ENCODE measurements at places on chromosomes 2 and 18.

DNA sequence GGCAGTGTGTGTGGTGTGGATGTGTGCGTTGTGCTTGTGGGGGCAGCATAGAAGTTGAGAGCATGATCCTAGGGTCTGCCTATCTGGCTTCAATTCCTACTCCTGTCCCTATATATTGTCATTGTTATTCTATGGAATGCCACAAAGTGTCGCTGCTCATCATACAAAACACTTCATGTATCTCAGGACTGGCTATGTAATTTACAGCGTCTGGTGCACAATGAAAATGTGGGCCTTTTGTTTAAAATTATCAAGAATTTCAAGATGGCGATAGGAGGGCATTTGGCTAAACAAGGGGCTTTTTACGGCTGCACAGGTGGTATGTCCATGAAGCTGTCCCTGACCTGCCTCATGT, 3.4 kb downstream of the SERPINB2 start:
- DNase-seq = no peak

DNA sequence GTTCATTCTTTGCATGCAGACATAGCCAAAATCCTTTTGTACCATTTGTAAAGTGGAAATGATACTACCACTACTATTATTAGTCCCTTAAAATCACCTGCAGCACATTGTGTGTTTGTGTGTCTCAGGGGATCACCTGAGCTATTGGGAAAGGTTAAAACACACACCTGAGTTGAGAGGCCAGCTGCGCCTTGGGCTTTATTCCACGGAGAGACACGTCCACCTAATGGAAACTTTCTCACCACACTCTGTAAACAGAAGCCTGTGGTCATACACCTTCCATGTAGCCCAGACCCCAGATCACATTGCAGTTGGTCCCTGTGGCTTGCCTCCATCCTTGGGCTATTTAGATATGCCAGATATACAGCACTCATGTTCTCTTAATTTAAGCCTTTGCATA, 81.8 kb upstream of the SH3BP4 start:
- DNase-seq = no peak

- DNase-seq = peak; percentile 30
Observed at GRCh38 chr2:45458909-45459563, 152.0 kb downstream of the SRBD1 start.

DNA sequence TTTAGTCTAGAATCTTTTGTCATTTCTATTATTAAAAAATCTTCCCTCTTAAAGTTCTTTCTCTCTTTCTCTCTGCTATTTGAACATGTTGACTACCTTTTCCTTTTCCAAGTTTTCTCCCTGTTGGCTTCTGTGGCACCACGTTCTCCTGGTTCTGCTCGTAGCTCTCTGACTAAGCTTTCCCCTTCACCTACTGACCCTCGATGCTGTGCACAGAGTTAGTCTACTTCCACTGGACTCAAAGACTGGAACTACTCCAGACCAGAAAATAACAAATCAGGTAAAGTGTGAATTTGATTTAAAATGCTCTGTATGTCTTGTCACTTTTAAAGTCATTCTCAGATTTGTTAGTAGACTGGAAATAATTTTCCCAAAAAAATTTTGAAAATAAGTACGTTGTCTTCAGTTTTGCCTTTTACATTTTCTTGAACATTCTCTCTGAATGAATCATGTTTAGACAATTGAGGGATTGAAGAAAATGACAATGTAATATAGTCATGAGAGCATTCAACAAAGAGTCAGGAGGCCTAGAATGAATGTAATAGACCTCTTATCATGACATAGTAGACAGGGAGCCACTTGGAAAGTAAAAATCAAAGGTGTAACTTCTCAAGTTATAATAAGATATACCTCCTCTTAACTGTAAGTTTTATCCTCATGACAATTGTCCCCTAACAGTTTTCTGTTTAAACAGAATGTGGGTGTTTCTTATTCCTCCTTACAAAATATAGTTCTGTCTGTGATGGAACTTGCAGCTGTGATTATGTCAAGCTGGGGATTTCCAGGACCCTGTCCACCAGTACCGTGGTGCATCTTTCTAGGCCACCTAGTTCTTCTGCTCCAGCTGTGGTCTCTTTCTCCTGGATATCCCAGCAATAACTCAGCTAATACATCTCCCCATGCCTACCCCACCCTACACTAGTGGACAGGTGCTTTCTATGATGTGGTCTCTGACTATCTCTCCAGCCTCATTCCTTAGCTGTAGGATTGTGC, 25.5 kb downstream of the ITPRID2 start:
- DNase-seq = no peak

GRCh38 chr18:27040796-27041195, 144.3 kb downstream of the CHST9 start:
- no peak for DNase-seq

- DNase-seq = no peak
Observed at GRCh38 chr18:6752202-6752860, 22.8 kb downstream of the ARHGAP28 start.

- DNase-seq = no peak
Observed at GRCh38 chr2:39135690-39136259, 14.9 kb upstream of the SOS1 start.

DNA sequence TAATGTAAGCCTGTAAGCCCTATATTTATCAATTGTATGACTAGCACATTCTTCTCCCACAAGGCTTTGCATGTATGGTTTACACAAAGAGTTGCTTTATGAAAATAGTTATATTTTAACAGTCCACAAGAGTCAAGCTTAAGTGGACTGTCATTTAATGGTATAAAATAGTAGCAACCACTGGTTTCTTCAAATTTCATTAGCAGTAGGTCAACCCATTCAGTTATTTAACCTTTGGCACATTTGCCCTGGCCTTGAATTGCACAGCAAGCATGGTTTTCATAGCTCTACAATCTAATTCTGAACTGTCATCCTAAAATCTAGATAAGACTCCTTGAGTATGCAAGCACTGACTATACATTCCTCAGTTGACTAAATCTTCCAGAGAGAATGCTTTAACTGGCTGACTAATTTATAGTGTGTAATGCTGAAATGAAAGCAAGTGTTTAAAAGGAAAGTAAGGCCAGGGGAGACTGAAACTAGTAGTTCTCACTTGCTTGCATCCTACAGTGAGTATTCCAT, 1.8 kb downstream of the DPP4 start:
- DNase-seq = no peak

GRCh38 chr2:231665245-231666170, 42.8 kb upstream of the PTMA start:
- no peak for DNase-seq

DNA sequence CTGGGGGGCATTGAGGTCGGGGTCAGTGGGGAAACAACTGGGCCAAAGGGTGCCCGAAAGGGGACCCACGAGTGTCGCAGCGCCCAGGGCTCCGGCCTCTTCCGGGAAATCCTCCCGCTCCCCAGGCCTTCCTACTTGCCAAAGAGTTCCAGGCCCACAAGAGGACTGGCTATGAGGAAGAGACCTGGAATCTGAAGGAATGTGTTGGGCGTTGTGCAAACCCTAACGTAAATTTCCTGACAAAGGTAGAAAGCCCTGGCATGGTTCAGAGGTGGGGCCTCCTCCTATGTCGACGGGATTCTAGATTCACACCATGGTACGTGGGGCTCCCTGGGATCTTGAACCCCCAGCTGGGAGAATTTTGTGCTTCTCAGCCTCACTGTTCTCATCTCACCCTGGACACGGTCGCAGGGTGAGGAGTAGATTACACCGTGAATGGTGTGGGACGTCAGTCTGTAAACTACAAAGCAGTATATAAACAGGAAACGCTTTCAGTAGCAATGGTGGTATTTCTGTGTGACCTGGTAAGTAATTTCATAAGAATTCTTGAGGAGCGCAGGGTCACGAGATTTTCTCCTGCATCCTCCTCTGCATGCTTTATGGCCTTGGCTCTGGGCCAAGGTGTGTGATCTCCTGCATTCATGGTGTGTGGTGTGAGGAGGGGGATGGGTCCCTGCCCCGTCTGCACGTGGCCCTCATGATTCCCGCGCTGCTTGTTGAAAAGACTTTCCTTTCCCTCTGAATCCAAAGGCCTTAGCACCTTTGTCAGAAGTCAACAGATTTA, 868 bp downstream of the HSBP1L1 start:
- peak; percentile 43 for DNase-seq

DNA sequence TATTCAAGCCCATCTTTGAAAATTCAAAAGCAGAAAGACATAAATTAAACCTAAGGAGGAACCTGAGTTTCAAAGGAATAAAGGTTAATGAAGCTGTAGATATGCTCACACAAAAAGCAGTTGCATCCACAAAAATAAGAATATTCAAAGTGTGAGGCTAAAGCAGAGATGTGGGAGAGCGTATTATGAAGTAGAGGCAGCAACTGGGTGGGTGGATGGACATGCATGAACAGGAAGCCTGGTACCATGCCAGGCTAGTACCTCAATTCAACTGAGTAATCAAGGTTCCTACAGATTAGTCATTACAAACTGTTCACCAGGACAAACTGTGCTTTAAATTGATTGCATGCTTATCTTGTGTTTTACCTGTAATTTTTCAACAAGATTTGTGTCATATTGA, 330.0 kb upstream of the PKDCC start:
- DNase-seq = no peak

DNA sequence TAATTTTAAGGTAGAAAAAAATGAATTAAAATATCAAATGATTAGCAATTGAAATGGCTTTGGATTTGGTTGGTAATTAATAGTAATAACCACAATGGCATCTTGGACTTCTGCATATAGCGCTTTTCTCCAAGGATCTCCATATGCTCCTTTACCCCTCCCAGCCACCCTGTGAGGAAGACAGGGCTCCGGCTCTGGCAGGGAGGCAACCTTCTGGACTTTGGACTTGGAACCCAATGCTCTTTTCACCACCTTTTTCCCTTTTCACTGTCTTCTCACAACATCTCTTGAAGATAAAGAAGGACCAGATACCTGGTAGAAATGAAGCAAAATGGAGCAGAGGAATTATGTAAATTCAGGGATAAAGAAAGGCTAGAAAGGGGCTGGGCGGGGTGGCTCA, 23.8 kb upstream of the SERTAD2 start:
- no peak for DNase-seq

GRCh38 chr2:100902817-100903405, 83.0 kb downstream of the NPAS2 start:
- DNase-seq = no peak

- peak; percentile 72 for DNase-seq
Observed at GRCh38 chr18:11149441-11150270, at the start of gene PIEZO2. TSS of gene PIEZO2 (minus strand) at chr18:11149569. CDS start at chr18:11148588, 981 bp downstream.

DNA sequence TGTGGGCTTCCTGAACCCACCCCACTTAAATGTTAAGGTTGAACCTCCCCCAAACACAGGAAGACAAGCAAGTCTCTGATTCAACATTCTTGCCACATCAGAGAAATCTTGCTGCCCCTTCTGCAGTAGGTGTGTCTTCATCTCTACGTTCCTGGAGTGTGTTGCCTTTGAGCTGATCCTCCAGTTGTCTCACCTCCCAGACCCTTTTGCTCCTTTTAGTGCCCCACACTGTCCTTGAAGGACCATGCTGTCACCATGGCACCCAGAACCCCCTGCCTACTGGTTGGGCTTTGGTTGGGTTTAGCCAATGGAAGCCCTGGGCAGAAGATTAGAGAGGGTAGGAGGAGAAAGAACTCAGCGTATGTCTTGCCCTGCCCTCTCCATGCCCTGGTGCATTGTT, 10.7 kb downstream of the CAB39 start:
- DNase-seq = no peak

GRCh38 chr18:3511980-3512379, 62.0 kb downstream of the TGIF1 start:
- no peak for DNase-seq

DNA sequence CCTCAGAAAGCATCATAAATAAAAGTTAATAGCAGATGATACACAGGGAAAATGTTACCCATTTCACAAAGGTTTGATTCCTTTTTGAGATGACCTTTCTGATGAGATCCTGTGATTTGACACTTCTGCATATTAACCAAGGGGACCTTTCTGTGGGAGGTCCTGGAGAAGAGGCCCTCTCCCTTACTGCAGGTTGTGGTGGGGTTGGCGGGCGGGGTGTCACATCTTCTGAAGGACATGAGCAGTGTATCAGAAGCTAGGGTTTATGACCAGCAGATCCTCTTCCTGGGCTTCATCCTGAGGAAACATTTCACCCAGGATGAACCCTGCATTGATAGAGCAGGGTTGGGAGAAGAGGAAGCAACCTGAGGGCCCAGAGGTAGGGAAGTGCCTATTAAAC, 37.2 kb upstream of the SCLY start:
- DNase-seq = no peak

DNA sequence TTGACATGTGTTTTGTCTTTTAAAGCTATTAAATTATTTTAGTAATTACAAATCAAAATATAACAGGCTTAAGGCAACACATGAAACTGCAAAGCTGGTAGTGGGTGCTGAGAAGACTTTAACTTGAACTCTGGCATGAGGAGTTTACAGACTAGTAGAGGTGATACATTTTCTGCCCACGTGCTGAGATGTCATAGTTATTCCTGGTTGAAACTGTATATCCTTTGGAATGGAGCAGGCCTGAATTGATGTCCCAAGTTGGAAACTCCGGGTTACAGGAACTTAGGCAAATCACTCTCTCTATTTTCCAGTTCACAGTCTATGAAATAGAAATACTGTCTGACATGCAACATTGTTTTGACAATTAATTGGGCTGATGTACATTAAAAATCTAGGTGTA, 177.1 kb upstream of the NOL4 start:
- no peak for DNase-seq

GRCh38 chr2:101766871-101767739, 69.6 kb downstream of the MAP4K4 start:
- no peak for DNase-seq

- DNase-seq = no peak
Observed at GRCh38 chr2:28488858-28489575, 6.8 kb upstream of the PLB1 start.

DNA sequence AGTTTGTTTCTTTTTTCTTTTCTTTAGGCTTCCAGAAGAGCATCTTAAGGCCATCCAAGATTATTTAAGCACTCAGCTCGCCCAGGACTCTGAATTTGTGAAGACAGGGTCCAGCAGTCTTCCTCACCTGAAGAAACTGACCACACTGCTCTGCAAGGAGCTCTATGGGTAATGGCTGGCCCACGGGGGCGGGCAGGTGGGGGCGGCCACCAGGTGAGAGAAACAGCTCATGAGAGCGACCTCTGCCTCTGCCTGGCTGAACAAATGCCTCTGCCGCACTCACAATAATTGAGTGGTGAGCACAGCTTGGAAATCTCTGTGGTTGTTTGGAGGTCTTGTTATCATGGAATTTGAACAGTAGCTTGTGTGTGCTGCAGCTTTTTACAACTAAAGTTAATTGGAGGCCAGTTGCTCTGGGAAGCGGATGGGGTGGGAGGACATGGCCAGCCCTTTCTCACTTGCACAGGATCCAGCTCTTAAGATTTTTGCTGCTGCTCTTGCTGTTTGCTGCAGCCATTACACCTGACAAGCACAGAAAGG, 70.4 kb downstream of the INPP5D start:
- no peak for DNase-seq

DNA sequence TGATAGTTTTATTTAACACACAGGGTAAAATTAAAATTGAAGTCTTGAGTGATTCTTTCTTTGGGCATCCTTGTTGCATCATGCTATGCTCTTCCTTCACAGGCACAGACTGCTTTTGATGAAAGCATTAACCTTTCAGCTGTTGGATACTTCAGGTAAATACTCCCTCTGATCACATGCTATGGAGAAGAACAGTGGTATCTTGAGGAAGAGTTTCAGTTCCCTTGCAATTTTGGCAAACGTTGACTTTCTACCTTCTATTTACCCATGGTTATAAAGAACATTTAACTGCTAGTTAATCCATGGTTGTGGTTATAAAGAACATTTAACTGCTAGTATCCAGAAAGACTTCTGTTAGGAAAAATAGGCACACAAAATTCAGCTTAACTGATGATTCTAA, 75.7 kb downstream of the AOX1 start:
- DNase-seq = no peak

- DNase-seq = no peak
Observed at GRCh38 chr2:85862426-85862825, 26.4 kb downstream of the ST3GAL5 start.

Measured in suppressor macrophage treated with lipopolysaccharide for 1 hour (primary cell).